ENCODE measurements at places on chromosomes 16 and 17.

GRCh38 chr17:79992649-79993389 lies 42.9 kb downstream of the TBC1D16 start:
- no peak for DNase-seq

DNA sequence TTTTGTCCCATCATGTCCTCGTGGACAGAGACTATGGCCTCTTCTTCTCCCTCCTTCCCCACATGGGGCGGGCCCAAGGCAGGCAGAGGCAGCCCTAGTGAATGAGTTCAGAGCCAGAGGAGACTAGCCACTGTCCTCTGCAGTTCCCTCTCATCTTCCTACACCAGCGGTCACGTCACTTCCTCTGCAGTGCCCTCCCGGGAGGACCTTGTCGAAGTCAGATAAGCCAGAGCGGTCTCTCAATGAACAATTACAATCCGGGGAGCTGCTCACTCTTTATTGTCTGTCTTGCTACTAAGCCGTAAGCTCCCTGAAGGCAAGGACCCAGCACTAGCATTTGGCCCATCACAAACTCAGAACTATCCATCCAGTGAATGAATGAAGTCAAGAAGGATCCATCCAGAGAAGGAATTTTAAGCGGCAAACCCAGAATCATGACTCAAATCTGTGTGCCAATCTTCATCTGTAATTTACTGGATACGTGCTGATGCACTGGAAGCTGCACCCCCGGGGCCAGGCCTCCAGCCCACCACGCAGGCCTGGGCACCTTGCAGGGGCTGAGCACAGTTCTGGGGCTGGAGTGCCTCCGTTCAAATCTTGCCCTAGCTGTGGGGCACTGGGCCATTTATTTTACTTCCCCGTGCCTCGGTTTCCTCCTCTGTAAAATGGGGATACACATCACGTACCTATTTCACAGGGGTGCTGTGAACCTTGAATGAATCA lies 18.1 kb downstream of the ZNF423 start:
- DNase-seq, result no peak

- DNase-seq, result no peak
These were observed 5.8 kb upstream of the GSE1 start for GRCh38 chr16:85607321-85607765.

GRCh38 chr17:77513045-77513444 lies 372.3 kb downstream of the SEC14L1 start:
- no peak for DNase-seq

- no peak for DNase-seq
These were observed 832 bp downstream of the ETV4 start for GRCh38 chr17:43545383-43545632.

- DNase-seq, result no peak
These were observed 273.6 kb downstream of the GRIN2A start for GRCh38 chr16:9908613-9909012.
